ENCODE measurements at places on chromosomes 7 and 10.

DNA sequence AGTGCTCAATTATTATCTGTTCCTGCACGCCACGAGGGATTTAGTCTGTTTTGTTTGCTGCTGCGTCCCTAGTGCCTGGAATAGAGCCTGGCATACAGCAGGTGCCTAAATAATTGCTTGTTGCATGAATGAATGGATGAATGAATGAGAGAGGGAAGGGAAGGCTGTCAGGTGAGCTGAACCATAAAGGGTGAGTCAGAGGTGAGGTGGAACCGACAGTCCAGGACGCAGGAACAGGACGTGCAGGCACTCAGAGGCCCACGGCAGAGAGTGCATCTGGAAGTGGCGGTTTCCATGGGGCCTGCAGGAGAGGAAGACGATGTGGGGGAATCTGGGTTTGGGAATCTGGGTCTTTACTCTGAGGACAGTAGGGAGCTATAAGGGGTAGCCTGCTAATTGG, 17.7 kb upstream of the PPIF start:
- no peak for DNase-seq

- DNase-seq: no peak
These were observed 1120.0 kb downstream of the SORCS1 start for GRCh38 chr10:106044503-106044902.

DNA sequence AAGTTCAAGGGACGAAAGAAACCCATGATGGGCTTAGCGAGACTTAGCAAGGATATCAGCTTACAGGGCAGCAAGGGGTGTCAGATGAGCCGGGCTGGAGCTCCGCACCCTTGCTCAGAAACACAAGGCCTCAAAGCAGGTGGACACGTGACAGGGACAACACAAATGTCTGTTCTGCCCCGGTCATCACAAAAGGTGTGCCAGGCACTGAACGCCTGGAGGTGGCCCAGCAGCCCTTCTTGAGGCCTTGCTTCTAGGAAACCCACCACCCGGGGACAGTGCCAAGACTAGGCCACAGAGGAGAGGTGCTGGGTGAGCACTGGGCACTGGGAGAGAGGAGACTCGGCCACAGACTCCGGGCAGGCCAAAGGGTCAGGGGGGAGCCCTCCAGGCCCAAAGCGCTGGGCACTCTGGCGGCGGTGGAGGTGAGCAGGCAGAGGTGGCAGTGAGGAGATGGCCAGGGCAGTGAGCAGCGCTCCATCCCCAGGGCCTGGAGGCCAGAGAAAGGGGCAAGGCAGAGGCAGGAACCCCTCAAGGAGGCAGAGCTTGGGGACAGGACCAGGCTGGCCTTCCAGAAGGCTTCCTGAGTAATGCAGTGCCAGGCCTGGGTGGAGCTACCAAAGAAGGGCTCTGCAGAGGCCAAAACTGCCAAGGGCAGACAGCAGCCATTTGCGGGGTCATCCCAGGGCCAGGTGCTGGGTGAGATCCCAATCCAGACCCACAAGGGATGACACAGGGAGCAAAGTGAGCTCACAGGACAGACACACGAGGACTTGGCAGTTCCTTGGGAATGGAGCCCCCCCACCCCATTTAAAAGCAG, 22.7 kb downstream of the EBF3 start:
- no peak for DNase-seq

DNA sequence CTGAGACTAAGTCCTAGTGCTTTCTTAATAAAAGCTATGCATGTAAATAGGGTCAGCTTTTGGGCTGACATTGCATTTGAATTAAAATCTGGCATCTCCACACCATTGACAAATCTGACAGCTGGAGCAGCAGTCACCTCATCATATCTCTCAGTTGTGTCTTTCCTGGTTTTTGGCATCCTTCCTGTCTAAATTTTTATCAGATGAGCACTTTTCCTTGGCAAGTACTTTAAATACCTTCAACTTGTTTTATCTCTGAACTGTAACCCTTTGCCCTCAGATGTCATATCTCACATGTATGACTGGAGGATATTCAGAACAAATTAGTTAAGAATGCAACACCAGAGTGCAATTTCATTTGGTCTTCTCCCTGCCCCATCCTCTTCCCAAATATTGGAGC, 1066.2 kb downstream of the LRMDA start:
- DNase-seq: no peak

- no peak for DNase-seq
These were observed 1.0 kb downstream of the NT5C2 start for GRCh38 chr10:103192089-103192450.

DNA sequence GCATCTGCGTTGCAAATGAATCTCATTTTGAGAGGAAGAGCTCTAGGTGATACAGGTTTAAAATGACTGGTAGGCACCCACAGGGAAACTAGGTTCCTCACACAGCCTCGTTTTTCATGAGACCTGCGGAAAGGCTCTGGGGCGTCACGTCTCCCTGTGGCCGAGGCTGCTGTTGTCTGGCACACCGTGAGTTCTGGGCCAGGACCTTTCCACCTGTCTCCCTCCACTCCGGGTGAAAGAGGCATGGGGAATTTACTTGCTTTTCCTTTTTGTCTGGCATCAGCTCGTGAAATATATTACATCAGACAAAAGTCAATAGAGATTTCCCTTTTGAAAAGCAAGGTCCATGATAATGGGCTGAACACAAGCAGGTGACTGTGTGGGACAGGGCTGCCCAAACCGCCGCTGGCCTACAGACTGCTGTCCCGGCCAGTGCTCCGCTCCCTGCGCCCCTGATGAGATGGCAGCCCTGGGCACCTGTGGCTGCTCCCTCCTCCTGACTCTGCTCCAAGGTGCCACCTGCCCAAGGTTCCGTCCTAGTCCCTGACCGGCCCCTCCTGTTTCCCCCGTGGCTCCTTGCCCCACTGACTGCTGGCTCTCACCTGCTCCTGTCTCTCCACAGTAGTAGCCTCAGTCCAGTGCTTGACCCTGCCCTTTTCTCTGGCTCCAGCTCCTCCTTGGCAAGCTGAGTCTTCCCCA, 109.6 kb downstream of the NKX6-2 start:
- DNase-seq: no peak

GRCh38 chr7:16836481-16836880, 31.7 kb upstream of the AGR2 start:
- no peak for DNase-seq

DNA sequence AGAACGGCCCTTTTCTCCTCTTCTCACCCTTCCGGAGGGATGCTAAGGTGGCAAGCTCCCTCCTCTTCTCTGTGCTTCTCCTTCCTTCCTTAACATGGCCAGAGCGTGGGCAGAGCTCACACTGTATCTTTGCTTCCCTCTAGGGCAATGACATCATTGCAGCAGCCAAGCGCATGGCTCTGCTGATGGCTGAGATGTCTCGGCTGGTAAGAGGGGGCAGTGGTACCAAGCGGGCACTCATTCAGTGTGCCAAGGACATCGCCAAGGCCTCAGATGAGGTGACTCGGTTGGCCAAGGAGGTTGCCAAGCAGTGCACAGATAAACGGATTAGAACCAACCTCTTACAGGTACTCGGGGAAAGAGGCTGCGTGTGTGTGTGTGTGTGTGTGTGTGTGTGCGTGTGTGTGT, 36.6 kb downstream of the AP3M1 start:
- no peak for DNase-seq

- DNase-seq: no peak
These were observed 634.2 kb upstream of the AUTS2 start for GRCh38 chr7:68964060-68964459.

GRCh38 chr10:52447931-52448353, 133.9 kb downstream of the DKK1 start:
- DNase-seq: no peak

DNA sequence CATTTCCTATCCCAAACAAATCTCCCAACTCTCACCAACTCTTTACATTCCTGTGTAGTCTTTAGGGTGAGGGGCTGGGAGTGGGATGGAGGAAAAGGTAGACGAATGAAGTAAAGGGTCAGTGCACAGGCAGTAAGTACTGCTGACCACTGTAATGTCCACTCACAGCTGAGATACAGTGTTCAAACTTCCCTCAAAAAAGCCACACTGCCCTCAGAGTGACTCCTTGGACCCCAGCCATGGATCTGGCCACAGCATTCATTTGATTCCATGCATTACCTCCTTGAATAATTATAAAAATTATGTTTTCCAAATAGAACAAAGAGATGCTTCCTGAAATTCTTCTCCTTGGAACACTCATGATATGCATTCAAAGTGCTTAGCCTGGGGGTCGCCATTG, 19.8 kb upstream of the HIPK2 start:
- no peak for DNase-seq

- no peak for DNase-seq
These were observed 74.3 kb upstream of the POM121L12 start for GRCh38 chr7:52961084-52961483.

DNA sequence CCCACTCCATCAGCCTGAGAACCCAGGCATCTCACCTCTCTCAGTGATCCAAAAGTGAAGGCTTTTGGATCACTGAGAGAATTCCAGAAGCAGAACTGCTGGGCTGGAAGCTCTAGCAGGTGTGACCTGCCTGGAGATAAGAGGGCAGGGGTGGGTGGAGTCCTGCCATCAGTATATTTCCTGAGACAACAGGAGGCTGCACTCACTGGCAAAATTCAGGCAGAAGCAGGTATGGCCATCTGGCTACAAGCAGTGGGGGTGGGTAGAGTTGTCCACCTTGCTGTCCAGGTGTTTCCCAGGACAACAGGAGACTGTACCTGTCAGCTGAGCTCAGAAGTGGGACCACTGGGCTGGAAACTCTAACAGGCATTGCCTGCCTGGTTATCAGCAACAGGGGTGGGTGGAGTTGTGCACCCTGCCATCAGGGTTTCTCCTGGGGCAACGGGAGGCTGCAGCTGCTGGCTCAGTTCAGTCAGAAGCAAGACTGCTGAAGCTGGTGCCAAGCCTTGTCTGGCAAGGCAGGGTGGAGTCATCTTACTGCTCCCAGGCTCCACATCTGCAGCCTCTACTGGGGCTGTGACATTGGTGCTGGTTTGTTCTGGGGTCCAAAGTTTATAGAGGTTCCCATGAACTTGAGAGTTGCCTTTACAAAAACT, 47.2 kb upstream of the SFTPD start:
- DNase-seq: no peak

GRCh38 chr7:33421429-33421828, 292.1 kb downstream of the BBS9 start:
- no peak for DNase-seq

GRCh38 chr7:13017333-13017857, 330.0 kb downstream of the ARL4A start:
- no peak for DNase-seq

Measured in esophagus squamous epithelium (tissue), 5 donors.